ENCODE measurements at places on chromosomes 2 and 18. TPM values are rescaled to one million over a fixed set of nuclear protein-coding genes. Genes with fewer than 3 reads are reported as not detected.

SRD5A2 gene
- 0.03 TPM for total RNA-seq

- no peak for DNase-seq
Measured at GRCh38 chr2:96261328-96262003, 4.3 kb downstream of the TMEM127 start.

GRCh38 chr2:42819160-42819559 is 26.8 kb upstream of the HAAO start:
- DNase-seq, result no peak

GRCh38 chr2:204989877-204990276 is 444.6 kb downstream of the PARD3B start:
- no peak for DNase-seq

GRCh38 chr2:198129609-198130008 is 325.2 kb downstream of the PLCL1 start:
- no peak for DNase-seq

DNA sequence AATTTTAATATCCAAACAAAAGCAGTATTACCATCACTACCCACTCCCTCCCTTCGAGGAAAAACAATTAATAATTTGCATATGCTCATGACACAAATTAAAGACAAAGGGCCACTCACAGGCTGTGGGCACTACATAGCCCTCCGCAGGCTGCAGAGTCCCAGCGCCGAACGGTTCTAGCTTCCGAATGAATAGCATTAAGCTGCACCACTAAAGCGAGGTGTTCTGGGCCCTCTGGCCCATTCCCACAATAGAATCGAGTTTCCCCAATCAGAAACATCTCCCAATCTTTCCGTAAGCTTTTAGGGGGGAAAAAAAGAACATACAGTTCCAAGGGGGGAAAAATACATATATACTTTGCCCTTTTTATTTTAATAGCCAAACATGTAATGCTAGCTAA is 14.5 kb upstream of the SIX3 start:
- peak; percentile 81 for DNase-seq

DNA sequence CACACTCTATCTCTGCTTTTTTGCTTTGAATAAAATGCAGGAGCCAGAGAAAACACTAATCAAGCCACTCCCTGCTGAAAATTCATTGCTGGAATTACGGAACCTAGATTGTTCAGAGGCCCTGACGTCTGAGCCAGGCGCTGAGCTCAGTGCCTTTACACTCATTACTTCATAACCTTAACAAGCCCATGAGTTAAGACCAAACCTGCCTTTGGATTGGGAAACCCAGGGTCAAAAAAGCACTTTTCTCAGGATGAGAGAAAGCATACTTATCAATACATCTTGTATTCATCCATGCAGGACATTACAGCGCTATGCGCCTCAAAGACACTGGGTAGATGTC is 762 bp downstream of the INO80C start:
- no peak for DNase-seq

CCDC141 gene
- total RNA-seq, result 8.0 TPM

DNA sequence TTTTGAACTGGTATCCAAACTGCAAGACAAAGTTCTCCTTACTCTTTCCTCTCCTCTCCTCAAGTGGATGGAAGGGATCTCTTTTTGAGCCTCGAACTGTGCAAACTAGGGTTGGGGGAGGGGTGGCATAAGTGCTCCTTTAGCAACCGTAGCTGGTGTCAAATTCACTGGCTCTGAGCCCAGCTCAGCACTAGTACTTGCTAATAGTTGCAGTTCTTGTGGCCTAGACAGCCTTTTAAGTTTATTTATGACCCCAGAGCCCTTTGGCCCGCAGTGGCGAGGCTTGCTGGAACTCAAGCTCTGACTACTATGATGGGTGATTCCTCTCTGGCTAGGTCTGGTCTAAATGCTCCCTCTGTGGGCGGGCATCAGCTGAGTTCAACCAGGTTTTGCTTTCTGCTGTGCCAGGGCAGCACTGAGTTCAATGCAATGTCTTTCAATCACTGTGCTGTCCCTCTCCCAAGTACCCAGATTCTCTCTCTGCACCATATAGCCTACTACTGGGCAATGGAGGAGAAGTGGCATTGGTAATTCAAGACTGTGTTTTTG is 528.4 kb upstream of the SYT4 start:
- DNase-seq, result no peak

DNA sequence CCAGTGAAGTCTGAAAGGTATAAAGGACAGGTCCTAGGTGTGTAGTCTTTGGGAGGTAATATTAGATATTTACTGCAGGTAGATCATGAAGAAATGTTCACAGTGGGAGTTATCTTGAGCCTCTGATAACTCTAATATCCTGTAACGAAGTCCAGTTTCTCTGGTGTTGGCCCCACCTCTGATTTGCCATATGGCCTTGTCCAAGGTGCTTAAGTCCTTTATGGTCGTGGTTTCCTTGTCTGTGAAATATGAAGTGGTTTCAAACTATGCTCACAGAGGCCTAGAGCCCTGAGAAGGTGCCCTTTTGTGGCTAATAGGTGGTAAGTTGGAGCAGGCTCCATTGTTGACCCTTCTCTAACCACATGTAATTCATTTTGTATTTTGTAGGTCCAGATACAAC is 190.7 kb downstream of the ICOS start:
- DNase-seq, result no peak

DNA sequence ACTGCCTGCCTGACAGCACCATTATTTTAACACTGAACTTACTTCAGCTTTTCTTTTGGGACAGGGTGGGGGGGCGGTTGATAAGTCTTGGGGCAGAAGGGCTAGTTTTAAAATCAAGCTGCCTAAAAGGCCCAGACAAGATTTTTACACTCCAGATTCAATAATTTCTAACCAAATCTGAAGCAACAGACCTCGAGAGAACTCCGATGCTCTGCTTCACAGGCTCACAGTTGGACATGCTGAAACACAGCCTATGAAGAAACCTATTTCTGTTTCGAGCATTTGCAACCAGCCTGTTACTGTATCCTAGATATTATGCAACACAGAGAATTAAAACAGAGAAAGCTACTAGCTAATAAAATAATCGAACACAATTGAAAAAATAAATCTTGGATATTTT is 1.3 kb upstream of the MYT1L start:
- DNase-seq, result no peak

LRP1B gene
- 0.89 TPM for total RNA-seq

FBXO36 gene
- 9.0 TPM for total RNA-seq

GKN1 gene
- not detected for total RNA-seq

GRCh38 chr2:48199070-48199469 is 292.8 kb upstream of the FBXO11 start:
- peak; percentile 21 for DNase-seq

SLC16A14 gene
- total RNA-seq, result 4.0 TPM

CD8A gene
- 0.24 TPM for total RNA-seq

RAB17 gene
- total RNA-seq, result 26.9 TPM

- no peak for DNase-seq
Measured at GRCh38 chr2:31933066-31933465, 77.7 kb downstream of the MEMO1 start.

- DNase-seq, result no peak
Measured at GRCh38 chr18:58856881-58857280, 7.8 kb upstream of the ZNF532 start.

DNA sequence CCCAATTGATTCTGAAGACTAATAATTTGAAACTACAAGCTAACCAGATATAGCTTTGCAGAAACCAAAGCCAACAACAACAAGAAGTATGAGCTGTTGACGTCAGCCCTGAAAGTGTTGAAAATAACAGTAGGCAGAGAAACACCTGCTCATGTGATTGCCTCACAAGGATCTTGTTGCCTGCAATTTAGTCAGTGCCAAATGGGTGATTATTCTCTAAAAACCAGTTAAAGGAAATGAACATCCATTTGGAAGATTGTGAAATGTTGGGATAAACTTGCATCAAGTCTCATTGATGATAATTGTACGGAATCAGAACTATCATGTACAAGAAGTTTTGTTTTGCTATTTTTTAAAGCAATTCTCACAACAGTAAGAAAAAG is 2.8 kb downstream of the CYTIP start:
- DNase-seq, result no peak

GRCh38 chr2:189302274-189302948 is 122.8 kb upstream of the COL5A2 start:
- DNase-seq, result no peak
